ENCODE measurements at places on chromosomes 1 and 21.

GRCh38 chr1:233668725-233669294, 54.9 kb downstream of the KCNK1 start:
- no peak for DNase-seq

GRCh38 chr21:36973986-36974850, 7.7 kb upstream of the HLCS start:
- no peak for DNase-seq

GRCh38 chr1:26218906-26219494, 15.0 kb upstream of the CEP85 start:
- DNase-seq: no peak

DNA sequence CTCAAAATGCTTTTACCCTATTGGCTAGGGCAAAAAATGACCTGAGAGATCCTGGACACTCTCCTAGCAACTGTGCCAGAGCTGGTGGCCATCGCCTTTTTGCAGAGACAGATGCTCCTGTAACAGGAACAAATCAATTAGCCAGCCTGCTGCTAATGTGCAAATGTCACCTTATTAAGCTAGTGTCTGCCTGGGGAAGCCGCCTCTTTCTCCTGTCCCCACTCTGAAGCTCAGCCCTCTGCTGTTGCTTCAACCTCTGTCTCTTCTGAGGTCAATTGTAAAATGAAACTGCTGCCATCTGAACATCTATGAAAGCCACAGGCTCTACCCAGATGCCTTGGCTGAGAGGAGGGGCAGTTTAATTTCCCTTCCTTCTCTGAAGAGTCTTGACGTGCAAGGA, 85.5 kb upstream of the CACNA1E start:
- DNase-seq: no peak

DNA sequence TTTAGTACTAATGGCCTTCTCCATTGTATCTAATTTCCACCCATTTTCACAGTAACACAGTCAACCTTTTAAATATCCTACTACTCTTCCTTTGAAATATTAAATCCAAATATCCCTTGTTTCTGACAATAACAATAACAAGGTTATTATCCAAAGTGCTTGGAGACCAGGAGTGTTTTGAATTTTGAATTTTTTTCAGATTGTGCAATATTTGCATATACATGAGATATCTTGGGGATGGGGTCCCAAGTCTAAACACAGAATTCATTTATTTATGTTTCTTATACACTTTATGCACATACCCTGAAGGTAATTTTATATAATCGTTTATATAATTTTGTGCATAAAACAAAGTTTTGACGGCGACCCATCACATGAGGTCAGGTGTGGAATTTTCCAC, 17.5 kb downstream of the DMAP1 start:
- DNase-seq: no peak

- no peak for DNase-seq
These were observed 28.7 kb downstream of the WNT2B start for GRCh38 chr1:112537456-112537855.

DNA sequence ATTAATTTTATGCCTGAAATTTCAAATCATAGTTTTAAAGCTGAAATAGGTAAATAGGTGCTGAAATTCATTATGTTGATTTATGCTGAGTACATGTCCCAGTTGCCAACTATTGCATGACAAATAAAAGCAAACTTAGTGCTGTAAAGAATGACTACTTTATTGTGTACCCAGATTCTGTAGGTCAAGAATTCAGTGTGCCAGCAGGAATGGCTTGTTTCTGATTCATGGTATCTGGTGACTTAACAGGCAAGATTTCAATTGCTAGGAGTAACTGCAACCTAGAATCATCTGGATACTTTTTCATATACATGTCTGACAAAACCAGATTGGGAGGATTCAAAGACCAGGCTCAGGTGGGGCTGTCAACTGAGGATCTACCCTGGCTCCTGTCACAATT, 678.4 kb upstream of the ADAMTS5 start:
- no peak for DNase-seq

DNA sequence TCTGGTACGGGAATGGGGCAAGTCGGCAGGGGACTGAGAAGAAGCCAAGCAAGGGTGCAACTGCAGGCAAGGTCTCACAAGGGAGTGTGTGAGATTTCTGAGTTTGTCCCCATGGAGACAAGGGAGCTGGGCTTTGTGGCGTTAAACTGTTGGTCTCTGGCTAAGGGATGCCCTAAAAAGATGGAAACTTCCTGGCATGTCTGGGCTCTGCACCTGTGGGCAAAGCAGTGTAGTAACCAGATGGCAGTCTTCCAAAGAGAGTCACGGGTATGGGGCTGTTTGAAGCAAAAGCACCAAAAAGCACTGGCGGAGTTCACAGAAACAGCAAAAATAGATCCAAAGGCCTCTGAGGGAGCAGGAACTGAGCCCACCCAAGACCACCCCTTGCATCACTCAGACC, 104.8 kb upstream of the SLC44A3 start:
- no peak for DNase-seq

DNA sequence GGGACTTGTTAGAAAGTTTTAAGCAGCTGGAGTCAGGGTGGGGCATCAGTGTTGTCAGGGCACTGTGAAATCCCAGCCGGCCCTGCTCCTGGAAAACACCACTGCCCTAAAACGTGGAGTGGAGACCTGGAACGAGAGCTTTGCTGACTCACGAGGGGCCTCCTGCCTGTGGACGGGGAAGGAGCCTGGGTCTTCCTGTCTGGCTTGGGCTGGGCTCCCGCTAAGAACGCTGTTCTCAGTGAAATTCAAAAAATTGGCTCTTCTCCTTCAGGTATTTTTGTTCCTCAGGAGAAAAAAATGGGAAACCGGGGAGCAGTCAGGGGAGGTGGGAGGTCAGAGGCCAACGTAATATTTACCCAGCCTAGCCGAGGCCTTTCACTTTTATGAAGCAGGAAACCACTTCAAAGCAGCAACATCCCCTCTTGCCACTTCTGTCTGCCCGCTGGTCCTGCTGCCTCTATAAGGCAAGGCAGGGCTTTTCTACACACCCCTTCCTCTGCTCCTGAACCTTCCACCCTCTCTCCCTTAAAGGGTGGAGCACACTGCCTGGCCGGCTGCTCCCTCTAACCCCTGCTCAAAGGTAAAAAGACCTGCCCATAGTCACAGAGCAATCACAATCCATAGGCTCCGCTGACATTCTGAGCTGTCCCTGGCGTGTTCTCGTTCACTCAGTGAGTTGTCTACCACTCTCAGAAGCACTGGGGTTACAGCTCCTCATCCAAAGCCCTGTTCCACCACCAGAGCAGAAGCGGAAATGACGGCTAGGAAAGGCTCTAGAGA, 8.0 kb downstream of the PLXNA2 start:
- DNase-seq: no peak

DNA sequence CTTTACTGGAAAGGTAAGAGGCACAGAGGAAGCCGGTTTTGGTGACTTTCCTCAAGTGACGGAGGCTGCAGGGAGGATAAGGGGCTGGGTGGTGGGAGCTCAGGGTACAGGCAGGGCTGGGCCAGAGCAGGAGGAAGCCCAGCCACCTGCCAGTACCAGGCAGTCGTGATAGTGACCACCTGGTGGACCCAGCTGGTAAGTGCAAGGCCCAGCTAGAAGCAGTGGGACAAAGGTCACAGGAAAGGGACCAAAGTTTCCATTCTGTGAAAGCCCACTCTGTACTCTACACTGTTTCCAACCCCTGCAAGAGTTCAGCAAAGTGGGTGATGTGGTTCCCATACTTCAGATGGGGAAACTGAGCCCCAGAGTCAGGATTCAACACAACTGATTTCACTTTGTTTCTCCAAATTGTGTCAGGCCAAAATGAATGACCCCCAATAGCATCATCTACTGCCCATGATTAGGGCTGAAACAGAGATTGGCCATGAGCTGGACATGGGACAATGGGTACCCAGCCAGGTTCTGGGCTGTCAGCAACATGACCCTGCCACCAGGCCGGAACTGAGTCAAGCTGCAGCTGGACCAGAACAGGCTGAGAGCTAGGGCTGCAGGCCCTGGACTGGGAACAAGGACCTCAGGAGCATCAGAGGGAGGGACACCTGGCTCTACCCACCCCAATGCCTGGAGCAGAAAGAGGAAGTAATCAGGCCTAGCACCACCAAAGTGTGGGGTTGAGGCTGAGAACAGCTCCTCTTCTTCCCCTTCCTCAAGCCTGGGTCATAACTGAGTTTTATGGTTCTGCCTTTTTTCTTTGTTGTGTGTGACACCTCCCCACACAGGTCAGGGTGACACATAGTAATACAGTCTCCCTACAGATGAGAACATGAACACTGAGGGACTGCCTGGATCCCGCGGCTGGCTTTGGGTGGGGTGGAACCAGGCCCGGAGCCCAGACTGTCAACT, 50.2 kb downstream of the KCNN3 start:
- DNase-seq: no peak

DNA sequence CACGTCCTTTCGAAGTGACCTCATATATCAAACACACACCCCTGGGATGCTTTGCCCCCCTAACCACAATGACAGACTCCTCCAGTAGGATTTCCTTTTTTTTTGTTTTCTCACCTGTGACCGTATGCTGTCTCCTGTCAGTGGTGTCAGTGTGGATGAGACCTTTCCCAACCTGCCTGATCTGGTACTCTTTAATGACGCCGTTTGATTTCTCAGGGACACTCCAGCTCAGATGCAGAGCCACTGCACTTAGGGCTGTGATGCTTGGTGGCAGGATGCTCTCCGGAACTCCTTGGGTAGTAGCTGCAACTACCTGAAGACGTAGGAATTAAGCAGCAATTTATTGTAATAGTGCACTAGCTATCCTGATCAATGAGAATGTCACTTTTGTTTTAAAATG, 212.6 kb downstream of the KCTD3 start:
- no peak for DNase-seq

DNA sequence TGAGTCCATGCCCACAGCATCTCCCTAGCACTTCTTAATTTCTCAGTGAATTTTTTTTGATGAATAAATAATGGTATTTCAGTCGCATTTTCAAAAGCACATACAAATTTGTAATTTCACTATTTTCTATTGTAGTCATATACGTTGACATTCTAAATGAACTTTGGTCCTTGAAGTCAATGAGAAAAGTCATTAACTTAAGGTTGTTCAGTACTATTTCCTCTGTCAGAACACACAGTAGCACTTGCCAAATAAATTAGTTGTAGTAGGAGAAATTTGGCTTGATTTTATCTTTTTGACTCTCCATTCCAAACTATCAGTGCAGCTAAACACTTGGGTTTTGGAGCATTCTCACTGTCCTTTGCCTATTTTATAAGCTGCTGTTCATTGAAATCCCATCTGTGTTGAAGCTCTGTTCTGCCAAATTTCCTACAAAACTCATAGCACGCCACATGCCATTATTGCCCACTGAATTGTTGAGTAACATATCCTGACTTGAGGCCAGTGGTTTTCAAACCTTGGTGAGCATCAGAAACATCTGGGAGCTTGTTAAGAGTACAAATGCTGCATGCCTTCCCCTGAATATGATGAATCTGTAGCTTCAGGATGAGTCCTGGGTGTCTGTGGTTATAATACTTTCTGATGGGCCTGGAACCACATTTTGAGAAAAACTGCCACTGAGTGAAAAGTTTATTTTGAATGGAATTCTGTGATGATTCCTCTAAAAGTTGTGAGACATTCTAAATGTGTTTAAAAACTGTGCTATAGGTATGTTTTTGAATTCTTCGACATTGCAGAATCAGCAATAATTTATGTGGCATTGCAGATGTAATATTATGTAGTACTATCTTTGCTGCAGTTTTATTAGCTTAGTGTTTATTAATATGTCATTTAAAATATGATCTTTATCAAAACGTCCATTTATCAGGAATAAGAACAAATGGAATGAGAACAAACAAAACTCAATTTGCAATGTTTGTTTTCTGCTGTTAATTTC, 78.9 kb downstream of the DNM3 start:
- DNase-seq: no peak

DNA sequence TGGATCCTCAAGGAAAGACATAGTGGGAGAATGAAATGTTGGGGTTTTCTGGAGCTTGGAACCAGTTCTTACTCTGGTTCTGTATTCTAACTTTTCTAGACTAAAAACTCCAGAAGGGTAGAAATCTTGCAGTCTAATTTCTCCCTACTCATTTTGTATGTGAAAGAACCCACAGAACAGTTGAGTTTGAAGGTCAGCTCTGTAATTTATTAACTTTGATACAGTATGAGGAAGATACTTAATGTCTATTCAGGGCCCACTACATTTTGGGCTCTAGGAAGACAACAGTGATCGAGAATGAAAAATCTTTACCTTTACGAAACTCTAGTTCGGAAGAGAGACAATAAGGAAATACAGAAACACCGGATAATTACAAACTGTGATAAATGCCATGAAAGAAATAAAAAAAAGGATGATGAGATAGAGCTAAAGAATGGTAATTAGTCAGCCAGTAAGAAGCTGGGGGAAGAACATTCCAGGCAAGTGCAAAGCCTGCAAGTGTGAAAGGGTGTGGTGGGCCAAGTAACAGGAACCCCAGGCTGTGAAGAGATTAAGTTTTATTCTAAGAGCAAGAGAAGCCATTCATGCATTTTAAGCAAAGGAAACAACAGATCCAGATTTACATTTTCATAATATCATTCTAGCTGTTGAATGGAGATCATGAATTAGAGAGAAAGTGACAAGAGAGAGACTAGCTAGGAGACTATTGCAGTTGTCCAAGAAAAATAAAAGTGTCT, 159.9 kb upstream of the HMCN1 start:
- no peak for DNase-seq

DNA sequence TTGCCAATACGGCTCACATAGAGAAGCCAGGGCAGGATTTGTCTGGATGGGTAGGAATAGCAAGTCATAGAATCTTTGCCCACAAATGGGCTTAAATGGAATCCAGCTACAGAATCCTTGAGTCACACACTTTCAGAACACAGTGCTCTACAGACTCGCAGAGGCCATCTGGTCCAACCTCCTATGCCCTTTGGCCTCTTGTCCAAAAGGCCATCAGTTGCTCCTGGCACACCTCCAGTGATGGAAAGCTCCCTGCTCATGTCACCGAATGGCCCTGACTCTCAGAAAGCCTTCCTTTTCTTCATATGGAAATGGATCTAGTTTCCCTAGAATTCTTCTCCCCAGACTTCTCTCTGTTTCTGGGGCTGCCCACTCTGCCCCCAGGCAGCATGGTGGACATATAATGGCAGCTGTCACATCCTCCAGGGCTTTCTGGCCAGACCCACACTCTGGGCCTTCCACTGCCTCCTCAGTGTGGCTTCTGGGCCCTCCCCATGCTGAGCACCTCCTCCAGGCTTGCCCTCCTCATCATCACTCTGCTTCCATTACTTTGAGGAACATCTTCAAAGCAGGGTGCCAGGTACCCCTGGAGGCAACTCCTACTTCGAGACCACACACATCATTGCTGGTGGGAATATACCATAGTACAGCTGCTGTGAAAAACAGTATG, 33.6 kb upstream of the TRABD2B start:
- no peak for DNase-seq

Measured in CMK (cell line).